ENCODE measurements at places on chromosomes 2 and 18.

GRCh38 chr2:85168942-85169341 is 35.8 kb downstream of the TCF7L1 start:
- no peak for DNase-seq

DNA sequence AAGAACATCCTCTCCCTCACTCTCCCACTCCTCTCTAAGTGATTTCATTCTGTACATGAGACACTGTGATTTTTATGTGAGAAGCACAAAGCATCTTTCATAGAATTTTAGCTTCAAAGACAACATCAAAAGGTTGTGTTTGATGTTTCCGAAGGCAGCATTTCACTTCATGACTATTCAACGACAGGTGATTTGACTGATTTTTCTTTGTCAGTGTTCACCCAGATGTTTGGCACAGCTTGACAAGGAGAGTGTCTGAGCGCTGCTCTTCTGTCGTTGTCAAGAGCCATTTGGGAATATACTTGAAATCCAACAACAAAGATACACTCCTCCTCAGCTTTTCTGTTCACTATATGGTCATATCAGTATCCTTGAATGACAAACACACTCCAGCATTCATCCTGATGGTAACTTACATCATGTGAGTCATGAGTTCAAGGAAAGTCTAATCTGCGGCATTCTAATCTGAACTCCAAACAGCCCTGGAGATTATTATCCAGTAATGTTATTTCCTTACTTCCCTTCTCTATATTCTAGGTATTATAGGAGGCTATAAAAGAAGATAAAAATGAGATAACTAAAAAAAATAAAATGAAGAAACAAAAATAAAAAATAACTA is 45.9 kb upstream of the ST6GAL2 start:
- no peak for DNase-seq

DNA sequence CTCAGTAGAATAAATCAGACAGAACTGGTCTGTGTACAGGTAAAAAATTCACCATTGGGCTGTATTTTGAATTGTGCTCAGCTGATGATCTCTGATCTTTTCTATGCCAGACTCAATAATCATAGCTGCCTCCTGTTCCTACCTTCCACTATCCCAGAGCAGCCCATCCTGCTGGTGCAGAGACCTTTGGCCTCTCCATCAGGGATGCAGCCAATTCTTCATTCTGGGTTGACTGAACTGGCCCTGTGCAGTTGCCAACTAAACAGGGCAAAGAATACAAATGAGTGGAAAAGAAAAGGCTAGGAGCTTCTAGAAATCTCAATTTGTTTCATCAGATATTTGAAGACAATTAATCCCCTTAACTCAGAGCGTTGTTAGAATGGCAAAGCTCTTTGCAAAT is 1781.3 kb upstream of the CELF4 start:
- DNase-seq, result no peak

- no peak for DNase-seq
Observed at GRCh38 chr2:226137201-226137811, 662.3 kb downstream of the IRS1 start.

DNA sequence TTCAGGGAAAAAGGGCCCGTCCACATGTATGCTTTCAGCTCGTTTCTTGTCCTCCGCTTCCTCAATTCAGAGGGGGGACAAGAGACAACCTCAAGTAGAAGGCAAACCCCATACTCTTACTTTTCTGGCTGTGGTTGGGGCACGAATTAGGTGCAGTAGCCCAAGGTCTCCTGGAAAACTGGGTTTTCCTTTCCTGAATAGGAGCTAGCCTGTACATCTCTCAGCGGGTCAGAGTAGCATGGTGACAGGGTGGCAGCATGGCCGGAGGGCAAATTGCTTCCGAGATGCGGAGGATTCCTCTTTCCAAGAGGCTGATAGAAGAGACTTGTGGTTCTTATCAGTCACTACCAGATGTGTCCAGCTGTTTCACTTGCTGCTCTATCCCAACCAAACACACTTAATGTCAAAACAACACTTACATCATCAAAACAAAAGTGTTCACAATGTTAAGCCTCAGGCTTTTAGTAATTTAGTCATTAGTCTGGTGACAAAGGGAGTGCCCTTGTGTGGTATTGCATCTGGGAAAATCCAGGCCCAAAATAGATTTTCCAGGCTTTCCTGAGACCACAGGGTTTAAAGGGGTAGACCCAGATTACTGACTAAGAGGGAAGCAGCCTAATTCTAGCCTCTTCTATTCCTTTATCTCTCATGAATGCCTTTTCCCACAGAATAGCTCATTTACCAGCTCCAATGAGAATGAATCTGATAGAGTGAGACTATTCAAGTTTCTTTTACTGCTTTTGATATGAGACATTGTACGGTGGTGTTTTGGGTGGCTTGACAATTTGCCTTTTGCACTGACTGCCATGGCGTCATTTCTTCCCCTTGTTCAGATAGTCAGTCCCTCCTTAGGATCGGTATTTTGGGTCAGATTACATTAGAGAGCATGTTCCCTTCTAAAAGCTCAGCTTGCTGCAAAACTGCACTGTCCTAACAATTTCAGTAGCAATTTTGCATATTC is 162.0 kb downstream of the LTBP1 start:
- no peak for DNase-seq

DNA sequence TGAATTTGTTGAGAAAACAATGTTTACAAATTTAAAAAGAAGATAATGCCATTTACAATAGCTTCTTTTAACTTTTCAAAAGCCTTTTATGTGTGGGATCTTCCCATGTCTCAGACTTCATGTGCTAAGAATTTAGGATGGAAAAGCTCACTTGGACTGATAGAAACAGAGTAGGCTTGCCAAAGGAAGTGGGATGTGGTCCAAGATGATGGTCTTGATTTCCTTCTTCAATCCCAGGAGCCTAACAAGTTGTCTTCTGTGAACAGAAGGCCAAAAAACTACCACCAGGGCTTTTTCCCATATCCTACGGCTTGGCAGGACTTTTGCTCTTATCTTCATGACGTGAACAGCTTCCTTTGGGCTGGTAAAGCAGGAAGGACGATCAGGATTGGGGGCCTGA is 9.5 kb downstream of the CXCR4 start:
- no peak for DNase-seq

GRCh38 chr2:216643986-216644659 is 10.9 kb downstream of the IGFBP2 start:
- no peak for DNase-seq

Data from NCI-H774 (cell line).